ENCODE measurements at places on chromosomes 13 and 19.

- DNase-seq = no peak
Observed at GRCh38 chr19:36488118-36488845, 1.1 kb downstream of the ZNF566 start.

- no peak for DNase-seq
Observed at GRCh38 chr13:109655206-109655600, 131.2 kb downstream of the IRS2 start.

- no peak for DNase-seq
Observed at GRCh38 chr13:27076421-27076820, 95.2 kb downstream of the USP12 start.

DNA sequence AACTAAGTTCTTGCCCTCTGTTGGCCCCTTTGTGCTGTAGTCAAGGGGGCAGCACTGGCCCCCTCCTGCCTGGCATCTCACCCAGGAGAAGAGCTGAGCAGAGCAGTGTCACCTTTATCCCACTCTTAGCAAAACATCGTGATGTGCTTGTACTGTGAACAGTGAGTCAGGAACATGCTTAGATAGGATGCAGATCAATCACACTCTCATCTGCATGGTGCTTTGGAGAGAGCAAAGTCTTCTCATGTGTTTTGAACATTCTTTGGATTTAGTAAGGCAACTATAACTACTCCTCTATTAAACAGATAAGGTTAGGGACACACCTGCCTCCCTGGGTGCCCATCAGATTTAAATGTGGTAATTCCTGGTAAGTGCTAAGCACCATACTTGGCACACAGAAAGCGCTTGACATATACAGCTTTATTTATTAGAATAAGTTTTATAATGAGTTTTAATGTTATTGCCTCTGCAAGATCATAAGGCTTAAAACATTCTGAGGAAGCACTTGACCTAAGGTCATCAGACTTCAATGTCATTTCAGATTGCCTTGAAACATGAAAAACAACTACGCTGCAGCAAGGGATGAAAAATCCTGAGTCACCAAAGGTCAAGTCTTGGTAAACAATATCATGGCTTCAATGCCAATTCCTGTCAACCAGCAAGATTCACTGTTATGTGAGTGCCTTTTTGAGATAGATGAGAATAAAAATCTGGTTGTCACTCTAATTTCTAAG lies 82.4 kb upstream of the IRS2 start:
- no peak for DNase-seq

- no peak for DNase-seq
Observed at GRCh38 chr13:103812971-103813370, 746.8 kb upstream of the SLC10A2 start.

DNA sequence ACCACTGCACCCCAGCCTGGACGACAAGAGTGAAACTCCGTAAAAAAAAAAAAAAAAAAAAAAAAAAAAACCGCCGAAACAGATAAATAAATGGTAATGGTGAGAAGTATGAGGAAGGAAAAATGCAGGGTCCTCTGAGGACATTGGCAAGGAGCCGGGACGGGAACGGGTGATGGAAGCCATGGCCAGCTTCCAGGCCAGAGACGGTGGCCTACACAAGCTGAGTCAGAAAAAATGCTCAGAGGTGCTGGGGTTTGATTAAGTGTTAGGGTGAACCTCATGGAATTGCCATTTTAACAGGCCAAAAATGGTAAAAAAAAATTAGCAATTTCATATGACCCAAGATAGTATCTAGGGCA lies 866 bp upstream of the ZSWIM4 start:
- DNase-seq = no peak

GRCh38 chr19:49912965-49913685 lies 15.9 kb upstream of the ATF5 start:
- DNase-seq = no peak

DNA sequence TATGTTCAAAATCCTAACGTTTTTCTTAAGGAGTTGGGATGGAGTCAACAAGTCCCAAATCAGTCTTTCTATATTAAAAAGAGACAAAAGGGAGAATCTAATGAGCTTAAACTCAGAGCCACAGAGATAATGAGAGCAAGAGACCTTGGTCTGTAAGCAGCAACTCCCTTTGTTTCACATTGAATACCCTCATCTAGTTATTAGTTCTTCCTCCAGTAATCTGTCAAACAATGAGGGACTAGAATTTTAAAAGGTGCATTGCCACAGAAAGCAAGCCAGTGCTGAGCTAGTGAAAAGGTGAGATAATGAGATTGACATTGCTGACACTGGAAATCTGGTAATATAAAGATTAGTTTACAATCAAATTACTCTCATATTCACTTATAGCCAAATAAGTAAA lies 718.6 kb downstream of the DACH1 start:
- no peak for DNase-seq

DNA sequence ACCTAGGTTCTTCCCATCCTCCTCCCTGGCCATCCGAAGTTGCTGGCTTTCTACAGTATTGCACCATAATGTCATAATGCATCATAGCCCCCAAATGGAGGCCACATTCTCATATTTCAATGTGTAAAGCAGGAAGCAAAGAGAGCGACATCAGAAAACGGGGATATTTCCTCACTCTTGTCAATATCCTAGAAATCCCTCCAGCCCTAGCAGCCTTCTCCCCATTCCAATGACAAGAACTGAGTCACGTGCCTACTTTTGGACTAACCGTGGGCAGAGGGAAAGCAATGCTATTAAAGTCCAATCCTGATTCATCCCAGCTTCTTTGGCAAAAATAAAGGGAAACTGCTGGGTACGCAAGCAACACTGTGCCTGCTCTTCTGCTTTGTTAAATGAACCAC lies 4.3 kb upstream of the RAP2A start:
- no peak for DNase-seq

DNA sequence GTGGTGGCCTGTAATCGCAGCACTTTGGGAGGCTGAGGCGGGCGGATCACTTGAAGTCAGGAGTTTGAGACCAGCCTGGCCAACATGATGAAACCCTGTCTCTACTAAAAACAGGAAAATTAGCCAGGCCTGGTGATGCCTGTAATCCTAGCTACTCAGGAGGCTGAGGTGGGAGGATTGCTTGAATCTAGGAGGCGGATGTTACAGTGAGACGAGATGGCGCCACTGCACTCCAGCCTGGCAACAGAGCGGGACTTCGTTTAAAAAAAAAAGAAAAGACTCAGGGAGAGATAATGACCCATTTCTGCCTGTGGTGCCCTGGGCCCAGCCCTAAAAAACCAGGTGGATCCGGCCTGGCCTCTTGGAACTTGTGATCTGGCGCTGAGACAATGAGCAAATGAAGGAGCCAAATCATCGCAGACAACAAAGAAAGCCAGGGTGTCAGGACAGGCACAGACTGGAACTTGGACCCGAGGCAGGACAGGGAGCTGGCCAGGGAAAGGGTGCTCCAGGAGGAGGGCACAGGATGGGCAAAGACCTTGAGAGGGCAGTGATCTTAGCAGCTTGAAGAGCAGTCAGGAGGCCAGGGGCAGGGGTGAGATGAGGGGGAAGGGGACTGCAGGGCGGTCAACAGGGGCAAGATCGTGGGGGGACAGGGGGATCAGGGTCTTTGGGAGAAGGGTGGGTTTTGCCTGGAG lies 962 bp upstream of the JAK3 start:
- DNase-seq = no peak

- DNase-seq = no peak
Observed at GRCh38 chr19:35320065-35320713, 8.8 kb upstream of the CD22 start.

DNA sequence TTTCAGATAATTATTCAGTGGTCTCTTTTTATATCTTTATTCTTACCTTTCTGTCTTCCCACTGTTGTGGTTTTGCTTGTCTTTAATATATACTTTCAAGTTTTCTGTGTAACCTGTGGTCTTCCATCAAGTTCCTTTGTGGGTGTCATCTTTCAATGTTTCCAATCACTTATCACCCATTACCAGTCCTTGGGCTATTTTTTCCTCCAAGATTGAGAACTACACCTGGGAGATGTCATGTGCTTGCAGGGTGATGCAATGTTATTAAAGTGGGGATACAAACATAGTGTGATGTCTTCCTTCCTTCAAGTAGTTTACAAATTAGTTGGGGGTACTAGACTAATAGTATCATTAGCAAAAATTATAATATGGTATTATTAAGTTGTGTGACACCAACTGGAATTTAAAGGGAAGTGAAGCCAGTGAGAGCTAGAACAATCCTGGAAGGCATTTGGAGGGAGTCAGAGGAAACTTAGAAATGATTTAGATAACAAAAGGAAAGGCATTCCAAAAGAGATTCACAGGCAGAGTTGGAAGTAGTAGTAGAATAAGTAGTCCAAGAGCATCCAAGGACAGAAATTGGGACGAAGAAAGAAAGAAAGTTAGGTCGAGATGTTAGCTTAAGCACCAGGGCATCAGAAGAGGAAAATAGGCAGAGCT lies 3.4 kb downstream of the FNDC3A start:
- DNase-seq = no peak

DNA sequence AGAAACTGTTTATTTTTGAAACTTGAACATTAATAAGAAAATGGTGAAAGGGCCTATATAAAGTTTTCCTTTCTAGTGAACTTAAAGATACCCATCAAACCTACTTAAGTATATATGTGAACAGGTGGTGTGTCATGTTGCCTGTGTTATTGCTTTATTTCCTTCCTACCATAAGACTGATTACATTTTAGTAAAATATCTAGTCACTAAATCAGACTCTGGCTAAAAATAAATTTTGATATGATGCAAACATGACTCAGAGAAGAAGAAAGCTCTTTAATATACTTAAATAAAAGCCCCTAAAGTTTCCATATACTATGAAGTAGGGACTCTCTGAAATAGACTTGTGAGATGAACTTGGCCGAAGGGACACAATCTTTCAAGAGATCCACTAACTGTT lies 35.1 kb upstream of the FBXL3 start:
- no peak for DNase-seq

DNA sequence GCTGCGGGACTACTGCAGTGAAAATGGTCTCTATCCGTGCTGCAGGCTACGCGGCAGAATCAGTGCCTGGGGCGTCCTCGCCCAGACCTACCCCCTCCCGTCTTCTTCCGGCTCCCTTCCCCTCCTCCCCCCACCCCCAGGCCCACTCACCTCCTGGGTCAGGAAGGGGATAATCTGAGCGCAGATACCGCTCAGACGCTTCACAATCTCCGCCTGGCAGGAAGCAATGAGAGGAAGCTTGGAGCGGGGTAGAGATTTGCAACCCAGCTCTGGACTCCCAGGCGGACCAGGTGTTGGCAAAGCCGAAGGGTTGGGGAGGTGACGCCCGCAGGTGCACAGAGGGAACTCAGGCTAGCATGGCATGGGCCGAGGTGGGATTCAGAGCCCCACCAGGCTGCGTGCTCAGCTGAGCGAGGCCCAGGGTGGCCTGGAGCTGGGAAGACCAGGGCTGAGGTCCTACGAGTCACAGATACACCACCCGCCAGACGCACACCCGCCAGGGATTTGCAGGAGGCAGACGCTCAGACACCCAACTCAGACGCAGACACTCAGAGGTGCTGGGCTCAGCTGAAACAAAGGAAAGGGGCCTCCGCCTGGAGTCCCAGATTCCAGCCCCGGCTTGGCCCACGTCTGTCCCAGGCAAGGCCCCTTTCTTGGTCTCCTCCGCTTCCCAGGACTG lies 4.1 kb downstream of the TLE2 start:
- no peak for DNase-seq

DNA sequence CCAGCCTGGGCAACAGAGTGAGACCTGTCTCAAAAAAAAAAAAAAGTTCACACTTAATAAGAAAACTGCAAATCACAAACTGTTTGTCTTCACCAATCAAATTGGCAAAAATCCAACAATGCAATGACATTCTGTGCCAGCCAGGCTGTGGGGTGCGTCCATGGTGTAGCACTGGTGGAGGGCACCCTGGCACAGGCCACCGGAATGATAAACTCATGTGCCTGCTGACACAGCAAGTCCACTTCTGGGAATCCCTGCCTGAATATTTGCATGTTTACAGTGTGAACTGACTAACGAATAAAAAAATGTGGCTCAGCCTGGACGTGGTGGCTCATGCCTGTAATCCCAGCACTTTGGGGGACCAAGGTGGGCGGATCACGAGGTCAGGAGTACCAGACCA lies 1.6 kb upstream of the LRRC25 start:
- no peak for DNase-seq

GRCh38 chr13:43238341-43239083 lies 215.1 kb downstream of the DNAJC15 start:
- DNase-seq = no peak

- DNase-seq = no peak
Observed at GRCh38 chr19:33293255-33294057, 8.9 kb downstream of the CEBPA start.

GRCh38 chr19:39415111-39416046 lies 2.9 kb downstream of the PLEKHG2 start:
- DNase-seq = no peak

- DNase-seq = no peak
Observed at GRCh38 chr13:97328222-97328790, 105.7 kb upstream of the RAP2A start.

DNA sequence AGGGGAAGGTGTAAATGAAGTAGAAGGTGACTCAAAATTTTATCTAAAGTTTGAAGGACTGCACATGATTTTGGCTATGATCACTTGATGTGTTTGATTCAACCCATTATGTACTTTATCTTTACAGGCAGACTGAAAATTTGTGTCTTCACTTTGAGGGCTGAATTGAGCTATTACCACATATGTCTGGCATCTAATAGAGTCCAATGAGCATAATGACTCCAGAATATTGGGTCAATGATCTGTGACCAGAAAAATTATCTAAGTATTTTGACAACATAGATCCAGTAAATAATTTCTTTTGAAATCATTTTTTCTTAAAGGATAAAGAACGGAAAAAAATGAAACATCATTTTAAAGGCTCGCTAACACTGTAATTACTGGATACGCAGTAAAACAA lies 2810.0 kb downstream of the PCDH9 start:
- no peak for DNase-seq

DNA sequence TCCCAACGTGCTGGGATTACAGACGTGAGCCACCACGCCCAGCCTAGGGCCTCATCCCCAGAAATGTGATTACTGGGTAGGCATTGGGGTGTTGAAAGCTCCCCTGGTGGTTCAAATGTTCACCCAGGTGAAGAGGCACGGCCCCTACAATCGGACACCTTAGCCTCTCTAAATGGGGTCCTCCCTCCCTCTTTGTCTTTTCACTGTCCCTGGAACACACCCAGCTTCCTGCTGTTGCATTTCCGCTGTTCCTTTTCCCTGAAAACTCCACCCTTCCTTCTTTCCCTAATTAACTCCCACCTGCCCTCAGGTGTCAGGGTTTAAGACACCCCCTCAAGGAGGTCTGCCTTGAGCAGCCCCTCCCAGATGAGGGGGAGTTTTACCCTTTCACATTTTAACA lies 3.6 kb upstream of the PRODH2 start:
- DNase-seq = no peak

GRCh38 chr13:92781965-92782690 lies 444.5 kb upstream of the GPC6 start:
- DNase-seq = no peak

GRCh38 chr13:104137416-104137815 lies 1071.2 kb upstream of the SLC10A2 start:
- no peak for DNase-seq

DNA sequence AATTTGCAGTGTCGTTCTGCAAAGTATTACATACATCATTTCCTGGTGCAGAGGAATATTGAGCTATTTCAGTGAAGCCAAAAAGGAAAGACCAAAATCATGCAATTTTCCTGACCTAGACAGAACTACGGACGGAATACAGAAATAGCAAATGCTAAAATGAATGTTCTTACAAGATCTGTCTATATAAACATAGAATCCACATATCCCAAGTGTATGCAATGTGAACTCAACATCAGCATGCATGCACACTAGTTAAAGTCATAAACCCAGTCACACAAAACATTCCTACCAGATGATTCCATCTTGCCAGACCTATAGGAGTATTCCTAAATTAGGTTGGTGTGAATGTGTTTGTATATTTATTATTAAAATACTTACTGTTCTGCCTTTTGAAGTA lies 383.7 kb upstream of the ZNF507 start:
- DNase-seq = no peak

All from activated CD8-positive, alpha-beta memory T cell treated with anti-CD3 and anti-CD28 coated beads for 1 hour (primary cell).